Heart left ventricle (tissue), 16 donors: ENCODE measurements at places on chromosomes 3 and 15.

DNA sequence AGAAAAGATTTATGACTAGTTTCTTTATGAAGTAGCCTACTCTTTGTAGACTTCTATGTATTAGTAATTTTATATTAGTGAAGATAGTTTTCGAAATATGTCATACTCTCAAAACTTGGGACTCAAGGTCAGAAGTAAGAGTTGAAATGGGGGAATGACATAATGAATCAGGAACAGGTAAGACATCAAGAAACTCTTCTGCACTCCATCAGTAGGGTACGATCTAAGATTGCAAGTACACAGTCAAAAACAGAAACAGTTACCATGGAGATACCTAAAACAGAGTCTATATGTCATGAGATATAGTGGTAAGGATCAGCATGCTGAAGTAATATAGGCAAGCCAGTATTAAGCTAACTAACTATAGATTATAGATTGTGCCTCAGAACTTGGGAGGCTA lies 187.0 kb upstream of the MLF1 start:
- DNase-seq = no peak

GRCh38 chr15:90529371-90530249 lies at the start of gene CRTC3:
TSS of gene CRTC3 (plus strand) at chr15:90529923. CDS start at chr15:90530072, 149 bp downstream.
- peak; percentile 59 for DNase-seq

DNA sequence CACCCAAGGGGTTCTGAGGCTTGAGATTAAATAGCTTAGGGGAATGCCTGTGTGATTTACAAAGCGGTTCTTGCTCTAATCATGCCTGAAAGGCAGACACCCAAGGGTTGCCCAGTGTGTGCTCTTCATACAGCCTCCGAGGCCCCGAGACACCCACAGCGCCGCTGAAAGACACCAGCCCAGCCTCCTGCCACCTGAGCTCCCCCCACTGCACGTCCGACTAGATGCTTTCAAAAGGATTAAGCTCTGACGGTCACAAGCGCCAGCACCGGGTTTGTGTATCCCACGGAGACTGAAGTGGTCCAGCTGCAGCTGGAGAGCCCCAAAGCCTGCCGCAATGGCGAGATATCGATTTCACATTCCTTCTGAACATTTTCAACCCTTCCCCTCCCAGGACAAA lies 50.3 kb downstream of the SPATA12 start:
- DNase-seq = no peak

- DNase-seq = no peak
Measured at GRCh38 chr3:66803721-66804695, 194.1 kb upstream of the KBTBD8 start.

- DNase-seq = no peak
Measured at GRCh38 chr15:101522621-101523559, 33.4 kb upstream of the PCSK6 start.

DNA sequence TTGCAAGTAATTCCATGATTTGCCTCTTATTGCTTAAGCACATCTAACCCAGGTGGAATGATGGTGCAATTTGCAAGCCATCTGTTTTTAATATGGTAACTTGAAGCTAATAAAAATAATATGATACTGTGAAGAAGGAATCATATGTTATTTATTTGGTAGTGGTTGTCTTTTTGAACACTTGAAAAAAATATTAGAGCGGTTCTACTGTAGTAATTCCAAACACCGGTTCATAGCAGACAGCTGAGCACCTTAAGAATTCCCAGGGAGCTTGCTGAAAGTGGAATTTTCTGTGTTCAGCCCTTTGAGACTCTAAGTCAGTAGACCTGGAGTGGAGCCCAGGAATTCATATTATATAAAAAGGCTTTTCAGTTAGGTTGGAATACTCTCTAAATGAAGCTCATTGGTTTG lies 687.4 kb downstream of the EDEM1 start:
- DNase-seq = no peak

GRCh38 chr3:178823591-178824246 lies 247.9 kb downstream of the ZMAT3 start:
- DNase-seq = no peak

- DNase-seq = no peak
Measured at GRCh38 chr3:62818347-62818746, 56.9 kb downstream of the CADPS start.

- DNase-seq = no peak
Measured at GRCh38 chr15:80121546-80121945, 31.3 kb upstream of the FAH start.

- no peak for DNase-seq
Measured at GRCh38 chr3:128369881-128370642, 96.6 kb downstream of the DNAJB8 start.

DNA sequence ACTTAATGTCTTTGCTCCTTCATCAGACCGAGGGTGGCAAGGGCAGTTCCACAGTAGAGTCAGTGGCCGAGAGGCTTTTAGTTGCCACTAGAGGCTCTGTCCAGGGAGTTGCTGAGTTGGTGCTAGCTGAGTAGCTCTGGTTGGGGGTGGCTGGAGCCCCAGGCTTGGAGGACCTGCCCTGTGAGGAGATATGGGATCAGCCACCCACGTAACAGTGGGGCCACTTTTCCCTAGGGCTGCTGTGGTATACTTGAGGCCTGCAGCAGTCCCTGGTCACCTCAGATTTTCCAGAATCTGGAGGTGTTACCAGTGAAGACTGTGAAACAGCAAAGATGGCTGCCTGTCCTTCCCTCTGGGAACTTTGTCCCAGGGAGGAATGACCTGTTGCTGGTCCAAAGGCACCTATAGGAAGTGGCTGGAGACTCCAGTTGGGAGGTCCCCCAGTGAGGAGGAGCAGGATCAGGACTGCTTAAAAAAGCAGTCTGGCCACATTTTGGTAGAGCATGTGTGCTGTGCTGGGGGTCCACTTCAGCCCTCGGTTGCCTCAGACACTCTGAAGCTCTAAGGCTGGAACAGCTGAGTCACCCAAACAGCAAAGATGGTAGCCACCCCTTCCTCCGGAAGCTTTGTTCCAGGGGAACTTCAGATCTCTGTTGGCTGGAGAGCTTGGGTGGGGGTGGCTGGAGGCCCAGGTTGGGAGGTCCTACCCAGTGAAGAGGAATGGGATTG lies 72.9 kb downstream of the AKAP13 start:
- DNase-seq = no peak

- peak; percentile 60 for DNase-seq
Measured at GRCh38 chr3:113600418-113601182, 68.2 kb downstream of the SIDT1 start.

DNA sequence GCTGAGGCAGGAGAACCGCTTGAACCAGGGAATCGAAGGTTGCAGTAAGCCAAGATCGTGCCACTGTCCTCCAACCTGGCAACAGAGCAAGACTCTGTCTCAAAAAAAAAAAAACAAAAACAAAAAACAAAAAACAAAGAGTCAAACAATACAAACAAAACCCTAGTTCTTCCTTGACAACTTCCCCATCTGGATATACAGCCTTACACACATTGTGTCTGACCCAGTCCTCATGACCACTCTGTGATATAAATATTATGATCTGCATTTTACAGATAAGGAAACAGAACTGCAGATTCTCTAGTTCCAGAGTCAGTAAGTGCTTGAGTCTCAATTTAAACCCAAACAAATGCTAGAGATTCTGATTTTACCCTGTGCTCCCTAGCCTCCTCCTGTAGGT lies 4.8 kb upstream of the ESYT3 start:
- DNase-seq = no peak

- DNase-seq = no peak
Measured at GRCh38 chr3:6861625-6862000, 698 bp downstream of the GRM7 start.

DNA sequence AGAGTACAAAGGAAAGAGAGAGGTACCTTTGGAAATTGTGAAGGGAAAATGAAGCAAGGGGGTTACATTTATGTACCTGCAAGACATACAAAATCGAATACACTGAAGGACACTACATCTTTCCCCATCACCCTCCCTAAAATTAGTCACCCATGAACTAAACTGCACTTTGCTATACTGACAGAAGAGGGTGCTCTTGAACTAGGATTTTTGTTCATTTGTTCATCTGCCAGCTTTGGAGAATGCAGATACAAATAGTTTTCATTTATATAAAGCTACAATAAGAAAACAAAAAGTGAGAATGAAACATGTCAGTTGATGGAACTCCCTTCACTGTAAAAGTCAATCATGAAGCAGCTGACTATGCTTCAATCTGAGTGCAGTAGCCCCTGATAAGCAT lies 55.7 kb downstream of the PCCB start:
- no peak for DNase-seq

DNA sequence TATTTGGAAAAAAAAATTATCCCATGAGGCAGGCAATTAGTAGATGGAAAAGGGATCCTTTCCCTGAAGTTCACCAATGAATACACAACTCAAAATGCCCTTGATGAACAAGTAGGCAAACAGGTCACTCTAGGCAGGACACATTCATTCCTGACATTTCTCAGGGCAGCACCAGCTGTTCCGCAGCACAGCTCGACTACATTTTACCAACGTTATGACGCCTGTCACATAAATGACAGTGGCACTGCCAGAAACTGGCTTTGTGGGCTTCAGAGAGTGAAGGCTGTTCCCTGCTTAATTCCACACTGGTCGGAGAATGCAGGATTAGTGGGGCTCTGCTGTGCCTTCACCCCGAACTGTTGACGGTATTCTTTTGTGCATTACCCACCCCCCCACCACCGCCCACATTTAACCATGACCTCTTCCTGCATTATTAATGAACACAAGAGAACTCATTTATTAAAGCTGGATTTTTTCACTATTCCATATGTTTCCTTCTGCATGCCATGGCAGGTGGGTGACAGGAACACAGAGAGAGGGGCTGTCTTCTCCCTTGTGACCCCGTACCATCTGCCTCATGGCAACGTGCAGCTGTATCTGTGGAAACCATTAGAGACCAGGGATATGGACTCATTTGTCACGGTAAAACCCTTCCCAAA lies 197.6 kb downstream of the PDZRN3 start:
- DNase-seq = no peak

DNA sequence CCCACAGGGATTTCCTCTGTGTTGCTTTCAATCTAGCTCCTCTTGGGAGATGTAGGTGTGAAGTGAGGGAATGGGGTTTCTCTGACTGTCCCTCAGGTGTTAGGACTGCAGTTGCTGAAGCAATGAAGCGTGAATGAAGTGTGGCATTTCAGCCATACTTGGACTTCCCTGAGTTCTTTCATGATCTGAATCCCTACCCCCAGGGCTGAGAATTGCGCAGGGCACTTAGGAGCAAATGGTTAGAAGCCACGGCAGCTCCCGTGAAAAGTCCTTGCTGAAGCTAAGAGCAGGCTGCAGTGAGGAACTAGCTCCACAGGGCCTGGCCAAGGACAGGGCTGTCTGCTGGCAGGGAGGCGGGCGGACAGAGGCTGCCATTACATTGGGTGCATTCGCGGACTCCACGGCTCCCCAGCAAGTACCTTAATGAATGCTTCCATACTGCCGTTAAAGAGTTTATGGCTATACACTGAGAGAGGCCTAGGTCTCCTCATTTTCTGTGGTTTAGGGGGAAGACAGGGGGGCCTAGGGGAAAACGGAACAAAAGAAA lies 69.0 kb upstream of the RAD18 start:
- DNase-seq = no peak

- no peak for DNase-seq
Measured at GRCh38 chr3:105764378-105765307, 104.2 kb downstream of the CBLB start.

DNA sequence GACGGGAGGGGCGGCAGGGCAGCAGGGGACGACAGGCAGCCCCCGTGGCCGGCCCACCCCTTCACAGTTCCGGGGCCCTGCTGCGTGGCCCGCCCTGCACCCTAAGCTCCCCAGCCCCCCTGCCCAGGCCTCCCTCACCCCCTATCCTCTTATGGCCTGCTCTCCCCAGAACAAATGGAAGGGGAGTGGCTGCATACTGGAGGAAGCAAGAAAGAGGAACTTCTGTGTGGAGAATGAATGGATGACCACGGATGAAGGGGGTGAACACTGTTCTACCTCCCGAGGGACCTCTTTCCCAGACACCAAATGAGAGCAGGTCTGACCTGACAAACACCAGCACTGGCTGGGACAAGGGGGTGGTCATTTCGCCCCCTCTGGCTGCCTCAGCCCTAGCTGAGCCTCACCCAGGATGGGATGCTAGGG lies 25.0 kb downstream of the SEC61A1 start:
- DNase-seq = no peak

DNA sequence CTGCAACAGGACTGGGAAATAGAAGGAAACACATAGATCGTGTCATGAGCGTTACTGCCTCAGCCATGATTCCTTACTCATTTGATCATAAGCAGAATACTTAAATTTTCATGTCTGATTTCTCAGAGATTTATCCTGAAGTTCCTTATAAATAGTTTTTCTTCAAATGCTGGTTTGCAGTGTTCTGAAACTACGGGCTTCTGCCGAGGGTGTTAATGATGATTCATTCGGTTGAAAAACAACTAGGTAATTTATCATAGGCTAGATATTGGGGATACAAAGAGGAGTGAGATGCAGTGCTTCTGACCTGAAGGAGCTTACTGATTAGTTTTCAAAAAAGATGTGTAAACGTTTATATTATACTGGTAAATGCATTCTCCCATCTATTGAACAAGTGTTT lies 428.9 kb downstream of the NLGN1 start:
- DNase-seq = no peak

DNA sequence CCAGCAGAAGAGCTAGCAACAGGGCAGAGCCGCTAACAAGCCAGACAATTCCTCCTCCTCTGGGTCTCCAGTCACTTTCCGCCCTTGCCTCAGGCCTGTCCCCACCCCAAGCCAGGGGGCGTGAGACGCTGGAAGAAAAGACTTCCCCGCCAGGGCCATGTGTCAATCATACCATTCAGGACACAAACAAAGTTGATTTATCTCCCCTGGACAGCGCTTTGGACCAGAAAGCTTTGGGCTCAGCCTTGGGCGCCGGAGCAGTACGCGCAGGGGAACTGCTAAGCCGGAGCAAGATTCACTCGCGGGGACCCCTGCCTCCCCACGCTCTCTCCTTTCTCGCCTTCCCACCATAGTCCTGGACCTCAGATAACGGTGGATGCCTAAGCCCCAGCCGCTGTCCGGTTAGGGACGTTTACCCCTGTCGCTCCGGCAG lies 479 bp downstream of the LRRC2 start:
- peak; percentile 74 for DNase-seq

DNA sequence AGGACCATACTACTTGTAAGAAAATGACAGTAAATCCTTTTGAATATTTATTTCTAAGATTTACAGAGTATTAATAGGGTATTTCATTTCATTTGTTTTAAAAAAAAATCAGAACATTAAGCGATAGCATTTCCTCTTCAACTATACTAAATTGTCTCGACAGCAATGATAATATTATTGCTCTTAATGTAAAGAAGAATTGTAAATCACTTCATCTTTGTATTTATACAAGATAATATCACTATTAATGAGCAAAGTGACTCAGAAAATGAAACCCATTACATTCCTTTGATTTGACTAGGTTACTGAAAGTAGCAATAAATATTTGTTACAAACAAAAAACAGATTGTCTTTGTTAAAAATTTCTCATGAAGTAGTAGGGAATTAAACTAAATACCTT lies 131.1 kb upstream of the CNTN4 start:
- DNase-seq = no peak

DNA sequence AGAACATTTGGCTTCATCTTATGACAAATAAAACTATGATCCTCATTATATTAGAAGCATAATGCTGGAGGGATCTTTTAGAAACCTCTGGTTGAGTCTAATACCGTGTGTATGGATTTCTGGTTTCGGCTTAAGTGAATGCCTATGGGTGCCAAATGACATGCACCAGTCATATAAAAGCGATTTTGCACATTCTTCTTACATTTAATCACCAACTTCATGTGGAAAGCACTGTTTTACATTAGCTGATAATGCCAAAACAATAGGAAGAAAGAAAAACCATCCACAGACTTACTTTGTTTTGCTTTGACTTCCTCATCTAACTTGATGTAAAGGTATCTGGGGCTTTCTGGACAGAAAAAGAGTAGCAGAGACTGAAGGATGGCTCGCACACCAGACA lies 20.9 kb downstream of the SLC2A2 start:
- no peak for DNase-seq

GRCh38 chr3:122969585-122970469 lies 57.7 kb downstream of the SEMA5B start:
- DNase-seq = no peak
